ENCODE measurements at places on chromosomes 3 and 15.

- DNase-seq: no peak
Measured at GRCh38 chr15:42632105-42632675, 56.8 kb downstream of the STARD9 start.

DNA sequence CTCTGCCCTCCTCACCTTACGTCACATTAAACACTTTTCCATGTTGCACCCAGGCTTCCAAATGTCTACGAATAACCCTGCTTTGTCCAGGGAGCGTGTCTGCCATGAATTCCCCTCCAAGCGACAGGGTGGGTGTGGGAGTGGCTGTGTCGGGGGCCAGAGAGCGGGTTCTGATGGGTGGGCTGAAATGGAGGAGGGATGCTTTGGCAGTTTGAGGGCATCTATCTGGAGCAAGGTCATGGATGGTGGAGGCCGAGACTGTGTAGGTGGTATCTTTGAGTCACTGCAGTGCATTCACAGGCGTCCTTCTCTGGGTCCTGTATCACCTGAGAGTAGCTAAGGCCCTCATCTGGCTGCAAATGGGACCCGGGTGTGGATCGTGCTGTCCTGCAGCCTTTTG is 36.6 kb downstream of the SMAD6 start:
- no peak for DNase-seq

DNA sequence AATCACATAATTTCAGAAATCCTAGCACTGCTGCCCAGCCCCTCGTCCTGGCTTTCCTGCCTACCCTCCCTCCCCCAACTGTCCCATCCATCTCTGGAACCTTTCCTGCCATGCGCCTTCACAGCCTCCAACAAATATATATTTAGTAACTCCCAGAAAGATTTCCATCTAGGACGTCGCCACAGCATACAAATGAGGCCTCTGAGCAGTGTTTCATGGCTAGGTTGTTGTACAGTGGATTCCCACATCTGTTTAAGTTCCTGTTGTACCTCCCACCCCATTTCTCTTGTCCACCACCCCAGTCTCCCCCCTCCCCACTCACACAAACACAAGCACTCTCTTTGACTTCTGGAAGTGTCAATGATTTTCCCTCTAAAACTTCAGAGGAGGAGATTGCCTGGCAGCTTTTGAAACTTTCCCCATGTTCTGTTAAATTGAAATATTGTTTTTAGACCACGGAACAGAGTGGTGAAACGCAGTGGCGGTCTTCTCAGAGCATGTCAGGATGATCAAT is 280.3 kb upstream of the RORA start:
- DNase-seq: no peak

DNA sequence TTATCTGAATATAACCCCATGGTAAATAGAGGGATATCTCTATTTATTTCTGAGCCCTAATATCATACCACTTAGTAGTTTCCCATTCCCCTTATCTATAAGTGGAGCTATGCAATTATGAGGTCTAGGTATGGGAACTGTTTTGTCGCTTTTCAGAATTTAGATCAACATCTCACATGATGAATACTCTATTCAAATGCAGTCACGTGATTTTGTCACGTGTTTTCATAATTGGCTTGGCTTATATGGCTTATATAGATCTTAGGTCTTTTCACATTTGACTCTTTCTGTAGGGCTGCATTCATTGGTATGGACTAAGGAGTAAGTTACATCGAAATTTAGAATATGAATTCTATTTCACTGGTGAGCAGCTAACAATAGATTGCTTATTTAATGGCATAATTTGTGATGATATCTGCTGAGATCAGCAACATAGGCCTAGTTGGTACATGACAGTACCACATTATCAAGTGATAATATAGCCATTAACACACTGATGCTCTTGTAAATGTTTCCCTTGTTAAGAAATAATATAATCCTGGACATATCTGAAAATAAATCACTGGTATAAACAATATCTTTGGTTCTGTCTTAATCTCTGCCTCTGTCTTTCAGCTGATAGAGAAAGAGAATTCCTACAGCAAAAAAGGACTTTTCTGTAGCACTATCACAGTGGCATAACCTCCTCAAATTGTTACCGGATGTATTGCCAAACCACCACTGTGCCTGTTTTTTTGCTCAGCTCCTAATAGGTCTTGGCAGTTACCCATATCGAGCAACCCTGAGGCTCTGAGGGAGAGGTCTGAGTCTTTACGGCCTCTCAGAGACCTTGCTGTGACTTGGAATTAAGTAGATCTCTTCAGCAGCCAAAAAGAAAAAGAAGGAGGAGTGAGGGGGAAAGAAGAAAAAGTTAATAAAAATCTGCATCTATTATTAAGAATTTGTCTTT is 357.1 kb downstream of the ZPLD1 start:
- no peak for DNase-seq

DNA sequence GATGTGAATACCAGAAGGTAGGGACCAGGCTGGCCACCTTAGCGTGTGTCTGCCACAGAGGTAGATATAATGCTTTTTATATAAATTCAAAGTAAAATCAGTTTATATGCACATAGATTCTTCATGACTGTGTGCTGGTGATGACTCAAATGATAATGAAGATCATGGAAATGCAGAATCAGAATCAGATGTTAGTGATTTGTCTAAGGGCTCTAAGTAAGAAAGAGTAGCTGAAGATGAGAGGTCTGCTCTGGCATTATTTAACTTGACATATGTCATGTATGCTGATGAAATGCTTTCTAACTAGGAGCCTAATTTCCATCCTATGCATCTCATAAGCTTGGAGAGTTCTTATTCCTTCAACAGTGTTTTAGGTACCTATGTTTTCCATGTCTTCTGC is 50.3 kb upstream of the DPH6 start:
- no peak for DNase-seq

- DNase-seq: no peak
Measured at GRCh38 chr3:143970773-143971358, 757 bp upstream of the DIPK2A start.

DNA sequence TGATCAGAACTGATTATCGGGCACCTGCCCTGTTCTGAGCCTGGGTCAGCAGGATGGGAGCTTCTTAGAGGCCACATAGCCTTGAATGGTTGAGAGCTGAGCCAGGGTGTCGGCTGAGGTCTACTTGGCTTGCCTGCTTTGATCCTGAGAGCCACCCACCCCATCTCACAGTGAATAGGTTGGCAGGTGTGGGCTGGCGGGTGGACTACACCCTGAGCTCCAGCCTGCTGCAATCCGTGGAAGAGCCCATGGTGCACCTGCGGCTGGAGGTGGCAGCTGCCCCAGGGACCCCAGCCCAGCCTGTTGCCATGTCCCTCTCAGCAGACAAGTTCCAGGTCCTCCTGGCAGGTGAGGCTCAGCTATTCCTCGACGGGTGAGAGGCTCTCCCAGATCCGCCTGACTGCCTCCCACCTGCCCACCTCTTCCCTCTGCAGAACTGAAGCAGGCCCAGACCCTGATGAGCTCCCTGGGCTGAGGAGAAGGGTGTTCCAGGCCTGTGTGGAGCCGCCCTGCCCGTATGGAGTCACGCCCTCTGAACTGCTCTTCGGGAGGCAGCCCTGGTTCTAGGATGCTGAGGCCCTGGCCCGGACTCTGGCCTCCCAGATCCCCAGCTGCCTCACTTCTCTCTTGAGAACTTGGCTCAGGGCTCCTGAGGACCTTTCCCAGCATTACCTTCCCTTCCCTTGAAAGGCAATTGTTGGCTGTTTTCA is 3.8 kb downstream of the COMMD4 start:
- DNase-seq: no peak

- no peak for DNase-seq
Measured at GRCh38 chr3:16886303-16886683, 1.5 kb downstream of the PLCL2 start.

GRCh38 chr3:156615592-156616173 is 58.7 kb upstream of the TIPARP start:
- DNase-seq: no peak

DNA sequence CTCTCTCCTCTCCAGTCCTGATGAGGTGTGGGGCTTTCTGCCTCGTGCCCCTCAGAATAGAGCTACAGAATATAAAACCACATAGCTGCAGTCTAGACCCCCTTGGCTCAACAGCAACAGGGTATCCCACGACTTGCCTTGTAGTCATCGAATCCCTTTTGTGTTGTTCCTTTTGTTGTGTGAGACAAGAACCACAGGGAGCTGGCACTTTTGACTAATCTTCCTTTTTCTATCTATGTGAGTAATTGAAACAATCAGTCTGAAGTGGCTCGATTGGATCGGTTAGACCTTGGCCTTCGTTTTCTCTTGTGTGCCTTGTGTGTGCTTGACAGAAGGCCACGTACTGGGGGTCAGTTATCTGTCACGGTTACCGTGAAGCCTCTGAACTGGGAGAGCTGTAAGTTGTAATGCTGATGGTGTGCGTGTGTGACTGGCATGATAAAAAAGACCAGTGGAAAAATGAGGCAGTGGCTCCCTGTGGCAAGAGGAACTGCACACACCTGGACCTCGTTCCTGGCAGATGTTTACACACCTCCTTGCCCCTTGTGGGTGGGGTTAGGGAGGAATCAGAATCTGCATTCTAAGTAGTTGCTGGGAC is 23.2 kb upstream of the IQCF6 start:
- no peak for DNase-seq

DNA sequence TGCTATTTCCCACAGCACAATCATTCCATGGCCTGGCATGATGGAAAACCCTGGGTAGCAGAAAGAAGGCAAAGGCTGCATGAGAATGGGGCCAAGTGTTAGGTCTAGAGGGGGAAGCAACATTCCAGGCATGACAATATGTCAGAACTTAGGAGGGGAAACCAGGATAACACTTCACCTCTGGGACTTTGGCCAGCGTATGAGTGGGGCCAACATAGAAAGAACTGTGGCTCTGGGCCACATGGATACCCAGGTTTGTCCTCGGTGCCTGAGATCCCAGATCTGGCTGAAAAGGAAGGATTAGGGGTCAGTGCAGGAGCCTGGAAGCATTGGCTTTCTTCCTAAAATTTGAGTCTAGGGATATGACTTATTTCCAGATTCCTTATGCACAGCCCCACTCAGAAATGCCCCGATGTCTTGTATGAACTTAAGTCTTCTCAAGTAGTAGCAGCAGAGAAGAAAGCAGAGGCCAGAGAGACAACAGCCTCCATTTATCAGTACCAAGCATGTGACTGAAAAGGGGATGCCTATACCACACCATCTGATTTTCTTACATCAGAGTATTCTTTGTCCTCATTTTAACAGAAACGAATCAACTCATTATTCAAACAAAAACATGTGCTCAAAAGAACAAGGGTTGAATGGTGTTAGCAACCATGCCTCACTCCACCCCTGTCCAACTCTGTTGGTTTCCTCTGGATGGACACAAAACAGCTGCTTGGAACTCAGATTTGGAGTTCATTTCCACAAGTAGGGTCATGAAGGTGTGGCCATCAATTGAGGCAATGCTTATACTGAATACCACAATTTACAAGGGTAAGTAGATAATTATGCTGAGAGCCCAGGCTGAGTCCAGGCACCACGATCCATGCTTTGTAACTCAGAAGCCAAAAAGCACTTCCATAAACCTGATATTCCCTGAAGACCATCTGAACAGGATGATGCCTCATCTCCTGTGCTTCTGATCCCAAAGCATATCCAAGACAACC is 43.7 kb upstream of the NDUFB4 start:
- DNase-seq: no peak

DNA sequence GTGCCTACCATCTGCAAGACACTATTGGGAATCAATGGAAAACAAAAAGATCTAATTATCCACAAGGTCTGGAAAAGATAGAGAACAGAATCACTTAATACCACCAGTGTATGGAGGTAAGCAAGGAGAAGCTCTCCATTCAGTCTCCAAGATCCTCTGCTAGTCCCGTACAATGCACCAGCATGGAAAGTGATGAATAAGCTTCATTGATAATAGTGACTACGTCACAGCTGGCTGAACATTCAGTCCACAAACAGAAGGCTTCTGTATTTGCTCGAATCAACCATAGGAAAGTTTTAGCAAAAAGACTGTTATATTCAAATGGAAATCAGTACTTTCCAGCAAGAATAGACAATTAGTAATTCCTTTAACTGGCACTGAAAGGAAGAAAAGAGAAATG is 42.9 kb downstream of the IGSF11 start:
- DNase-seq: no peak

DNA sequence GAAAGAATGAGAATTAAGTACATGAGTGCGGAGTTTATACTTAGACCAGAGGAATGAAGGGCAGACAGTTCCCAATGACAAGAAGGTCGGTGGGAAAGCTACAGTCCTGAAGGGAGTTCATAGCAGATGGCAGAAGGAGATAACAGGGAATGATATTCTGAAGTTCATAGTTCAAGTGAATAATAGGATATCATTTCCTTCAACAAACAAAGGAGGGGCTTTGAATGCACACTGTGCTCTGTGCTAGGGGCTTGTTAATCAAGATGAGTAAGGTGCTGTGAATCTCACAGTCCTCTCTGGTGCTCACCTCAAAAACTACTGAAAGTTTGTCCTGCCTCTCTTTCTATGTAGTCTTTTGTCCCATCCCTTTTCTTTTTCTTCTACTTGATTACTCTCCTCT is 41.9 kb downstream of the SIDT1 start:
- no peak for DNase-seq

All from Panc1 (cell line).